Pulmonary artery endothelial cell (primary cell): ENCODE measurements at places on chromosomes 2 and 18. TPM values are rescaled to one million over a fixed set of nuclear protein-coding genes. Genes with fewer than 3 reads are reported as not detected.

Gene ANKRD29
- 0.32 and 0.46 TPM in 2 replicates for total RNA-seq

Gene PHLPP1
- total RNA-seq: 4.6 and 7.1 TPM in 2 replicates

Gene COL6A3
- total RNA-seq: 0.07 and 0.14 TPM in 2 replicates

Gene SERPINB13
- not detected in 2 replicates for total RNA-seq

Gene VSNL1
- not detected in 2 replicates for total RNA-seq

Gene DLGAP1
- 0.04 and 3.7 TPM in 2 replicates for total RNA-seq

Gene RGPD5
- 16.5 and 18.4 TPM in 2 replicates for total RNA-seq

Gene TACR1
- total RNA-seq: not detected in 2 replicates

Gene ZSWIM2
- total RNA-seq: not detected in 2 replicates

Gene MAIP1
- total RNA-seq: 27.1 and 30.3 TPM in 2 replicates

Gene SP140
- not detected in 2 replicates for total RNA-seq

Gene DYNAP
- total RNA-seq: not detected in 2 replicates

Gene ARHGAP15
- not detected in 2 replicates for total RNA-seq

Gene UGT1A3
- total RNA-seq: not detected in 2 replicates

Gene TSPYL6
- total RNA-seq: not detected in 2 replicates

Gene GALNT13
- 0.39 and 0.46 TPM in 2 replicates for total RNA-seq

Gene MAP3K2
- total RNA-seq: 16.9 and 25.2 TPM in 2 replicates

Gene FZD7
- total RNA-seq: 0.33 and 0.35 TPM in 2 replicates

Gene MAP2
- 14.5 and 24.9 TPM in 2 replicates for total RNA-seq

Gene SULT1C3
- total RNA-seq: not detected in 2 replicates

Gene PROC
- not detected in 2 replicates for total RNA-seq

Gene EFEMP1
- total RNA-seq: 3,607 and 5,886 TPM in 2 replicates
